Stimulated activated CD4-positive, alpha-beta T cell treated with anti-CD3 and anti-CD28 coated beads, TNF-alpha, amount 100 ng/mL, for 1 hour (primary cell): ENCODE measurements at places on chromosomes 2 and 18.

GRCh38 chr2:64839844-64840243 is 149.4 kb upstream of the SLC1A4 start:
- no peak for DNase-seq

- no peak for DNase-seq
Observed at GRCh38 chr18:27277554-27277953, 92.4 kb upstream of the CHST9 start.

DNA sequence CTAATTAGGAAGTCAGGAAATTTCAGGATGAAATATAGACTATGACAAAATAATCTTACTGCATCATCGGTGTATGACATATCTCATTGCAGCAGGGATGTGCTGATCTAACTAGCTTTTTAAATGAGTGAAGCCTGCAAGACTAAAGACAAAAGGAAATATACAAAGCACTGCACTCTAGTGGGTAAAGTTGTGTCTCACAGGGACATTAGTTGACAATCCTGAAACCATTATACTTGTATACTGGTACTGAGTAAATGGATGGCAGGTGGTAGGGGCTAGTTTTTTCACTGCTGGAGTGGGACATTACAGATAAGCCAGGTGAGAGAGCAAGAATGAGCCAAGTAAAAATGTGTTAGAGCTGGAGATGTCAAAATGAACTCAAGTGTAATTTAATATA is 317.5 kb upstream of the RAB6C start:
- DNase-seq: no peak

GRCh38 chr2:47751856-47752414 is 31.0 kb upstream of the MSH6 start:
- no peak for DNase-seq

GRCh38 chr2:20590704-20591515 is 60.0 kb downstream of the HS1BP3 start:
- no peak for DNase-seq

DNA sequence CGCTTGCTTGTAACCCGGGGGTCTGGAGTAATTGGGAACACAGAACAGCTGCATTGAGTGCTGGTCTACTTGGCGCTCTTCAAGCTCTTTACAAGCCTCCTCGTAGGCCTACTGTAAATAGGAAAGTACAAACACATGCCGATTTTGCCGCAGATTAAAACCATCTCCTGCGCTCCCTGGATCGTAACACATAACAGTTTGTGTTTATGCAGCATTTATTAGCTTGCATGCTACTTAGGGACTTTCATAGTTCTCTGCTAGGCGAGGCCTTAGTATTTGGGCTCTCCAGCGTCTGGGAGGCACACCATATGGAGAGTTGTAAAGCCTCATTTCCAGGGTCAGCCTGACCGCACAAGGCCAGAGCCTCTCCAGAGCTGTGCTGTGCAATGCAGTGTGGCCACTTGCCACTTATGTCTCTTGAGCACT is 84.0 kb upstream of the HAAO start:
- no peak for DNase-seq

DNA sequence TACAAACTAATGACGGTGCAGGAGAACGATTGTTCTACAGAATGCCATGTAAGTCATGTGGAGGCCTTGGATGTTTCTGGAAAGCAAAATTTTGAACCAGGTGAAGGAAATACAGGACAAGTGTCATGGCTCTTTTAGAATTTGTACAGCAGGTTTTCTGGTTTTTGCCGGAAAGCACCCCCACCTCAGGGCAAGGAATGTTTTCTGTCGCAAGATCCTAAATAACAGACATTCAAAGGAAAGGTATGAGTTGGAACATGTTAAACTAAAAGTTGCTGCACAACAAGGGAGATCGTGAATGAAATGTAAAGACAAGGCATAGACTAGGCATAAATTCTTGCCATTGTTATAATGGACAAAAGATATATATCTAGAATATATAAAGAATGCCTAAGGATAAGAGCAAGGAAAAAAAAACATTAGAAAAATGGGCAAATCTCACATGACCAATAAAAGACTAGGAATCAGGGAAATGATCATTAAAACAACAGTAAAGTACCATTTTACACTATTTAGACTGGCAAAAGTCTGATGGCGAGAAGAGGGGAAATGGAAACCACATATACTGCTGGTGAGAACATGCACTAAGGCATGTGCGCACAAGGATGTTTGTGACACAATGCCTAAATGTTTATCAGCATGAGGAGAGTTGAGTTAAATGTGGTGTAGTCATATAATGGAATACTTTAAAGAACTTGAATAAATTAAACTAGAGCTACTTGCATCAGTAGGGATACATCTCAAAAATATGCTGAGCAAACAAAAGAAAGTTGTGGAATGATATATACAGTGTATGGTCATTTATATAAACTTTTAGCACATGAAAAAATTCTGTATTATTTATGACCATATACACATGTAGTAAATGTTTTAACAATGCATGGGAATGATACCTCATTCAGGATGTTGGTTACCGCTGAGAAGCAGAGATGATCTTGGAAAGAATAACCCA is 127.0 kb downstream of the EML6 start:
- DNase-seq: no peak

DNA sequence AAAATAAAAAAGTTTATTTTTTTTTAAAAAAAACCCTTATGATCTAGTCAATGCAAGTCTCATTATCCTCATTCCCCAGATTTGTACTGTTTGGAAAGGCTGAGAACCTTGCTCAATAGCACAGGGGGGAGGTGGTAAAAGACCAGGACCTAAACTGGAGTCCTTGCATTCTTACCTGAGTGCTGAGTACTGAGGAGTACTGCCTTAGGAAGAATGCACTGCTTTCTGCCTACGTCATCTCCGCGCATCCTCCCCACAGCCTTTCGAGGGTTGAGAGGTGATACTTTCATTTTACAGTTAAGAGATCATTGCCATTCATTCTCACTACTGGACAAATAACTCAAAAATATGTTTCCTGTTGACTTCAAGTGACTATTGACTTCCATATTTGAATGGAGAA is 73.8 kb downstream of the MAP3K20 start:
- no peak for DNase-seq

- DNase-seq: no peak
Observed at GRCh38 chr2:43074592-43075053, 151.8 kb downstream of the ZFP36L2 start.

DNA sequence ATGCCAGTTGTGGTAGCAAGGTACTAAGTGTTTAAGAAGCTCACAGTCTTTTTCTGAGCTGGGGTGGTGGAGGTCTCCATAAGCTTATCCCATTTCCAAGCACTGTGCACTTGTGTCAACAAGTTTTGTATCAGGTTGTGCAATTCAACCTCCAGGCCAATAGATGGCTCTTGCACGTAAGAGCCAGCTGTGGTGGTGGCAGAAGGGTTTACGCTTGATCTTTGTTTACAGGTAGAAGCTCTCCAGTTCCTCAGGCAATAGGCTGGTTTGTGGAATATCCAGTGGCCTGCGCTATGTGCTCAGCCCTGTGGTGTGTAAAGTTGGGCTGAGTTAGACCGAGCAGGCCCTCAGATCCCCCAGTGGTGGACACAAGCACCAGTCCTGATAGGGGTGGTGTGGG is 89.7 kb upstream of the CNTNAP5 start:
- no peak for DNase-seq

GRCh38 chr2:191500884-191501560 is 176.9 kb upstream of the NABP1 start:
- no peak for DNase-seq
